Activated naive CD8-positive, alpha-beta T cell treated with anti-CD3 and anti-CD28 coated beads for 36 hours (primary cell): ENCODE measurements at places on chromosomes 12 and 14. TPM values are rescaled to one million over a fixed set of nuclear protein-coding genes. Genes with fewer than 3 reads are reported as not detected.

The ZNF26 gene
- total RNA-seq: 17.4 TPM

DNA sequence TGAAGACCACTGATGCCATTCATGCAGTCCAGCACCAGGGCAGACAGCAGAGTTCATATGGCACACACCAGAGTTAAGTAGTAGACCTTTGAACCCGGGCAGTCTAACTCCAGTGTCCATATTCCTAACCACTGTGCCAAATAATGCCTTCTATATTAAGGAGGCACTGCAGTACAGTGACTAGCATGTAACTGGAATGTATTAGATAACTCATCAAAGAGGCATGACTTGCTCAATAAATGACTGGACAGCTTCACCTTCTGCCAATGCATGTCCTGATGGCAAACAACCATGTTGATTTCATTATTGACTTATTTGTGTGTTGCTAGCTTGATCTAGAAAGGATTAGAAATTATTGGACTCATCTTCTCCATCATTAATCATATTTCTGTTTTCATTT lies 40.2 kb downstream of the DACT1 start:
- DNase-seq: no peak
- H3K27ac ChIP-seq: no peak overlapping the region
- no peak overlapping the region for H3K4me3 ChIP-seq
- no peaks in the 10 kb centered on the region for H3K27me3 ChIP-seq
- H3K4me1 ChIP-seq: no peaks in the 10 kb centered on the region

GRCh38 chr12:56928262-56928661 lies 5.9 kb downstream of the SDR9C7 start:
- DNase-seq: no peak

DNA sequence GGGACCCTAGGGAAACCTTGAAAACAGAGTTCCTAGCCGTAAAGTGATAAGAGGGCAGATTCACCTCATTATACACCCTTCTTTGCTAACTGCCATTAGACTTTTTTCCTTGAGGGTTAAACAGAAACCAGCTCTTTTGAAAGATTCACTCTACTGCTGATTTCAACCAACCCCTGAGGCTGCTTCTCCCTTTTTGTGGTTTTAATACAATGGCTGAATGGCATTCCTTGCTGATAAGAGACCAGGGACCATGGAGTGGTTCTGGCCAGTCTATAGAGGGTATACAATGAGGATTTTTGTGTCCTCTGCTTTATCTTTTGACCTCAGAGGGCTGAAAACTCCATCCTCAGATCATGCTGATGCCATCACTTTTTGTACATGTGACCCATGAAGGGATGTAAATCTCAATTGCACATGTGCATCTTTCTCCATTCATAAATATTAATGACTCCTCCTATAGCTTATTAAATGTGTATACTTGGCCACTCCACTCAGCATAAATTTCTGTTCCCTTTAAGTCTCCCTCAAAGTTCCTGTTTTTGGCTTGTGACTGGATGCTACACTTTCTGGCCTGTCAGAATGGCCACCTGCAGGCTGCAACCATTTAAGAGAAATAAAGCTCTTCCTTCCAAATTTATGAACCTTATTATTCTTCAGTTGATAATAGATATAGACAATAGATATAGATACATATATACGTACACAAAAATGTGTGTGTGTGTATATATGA lies 233.8 kb upstream of the SEL1L start:
- H3K4me3 ChIP-seq: no peak overlapping the region
- no peak for DNase-seq
- no peak overlapping the region for H3K27ac ChIP-seq
- no peaks in the 10 kb centered on the region for H3K36me3 ChIP-seq

DNA sequence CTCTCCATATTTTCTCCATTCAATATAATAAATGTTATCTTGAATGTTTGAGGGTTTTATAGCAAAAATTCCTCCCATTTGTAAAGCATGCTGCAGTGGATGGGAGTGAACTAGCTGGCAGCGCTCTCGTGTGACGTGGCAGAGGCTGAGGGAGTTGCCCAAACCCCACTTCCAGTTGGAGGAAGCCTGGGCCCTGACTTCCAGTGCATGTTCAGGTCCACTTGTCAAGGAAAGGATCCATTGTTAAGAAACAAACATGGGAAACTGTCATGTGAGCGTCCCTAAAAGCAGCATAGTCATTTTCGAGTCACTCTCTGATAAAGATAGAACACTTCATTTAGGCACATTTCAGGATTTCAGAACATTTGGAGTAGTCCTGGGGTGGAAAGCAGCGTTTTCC lies 116.6 kb downstream of the SLC25A47 start:
- H3K36me3 ChIP-seq: no peaks in the 10 kb centered on the region
- H3K27me3 ChIP-seq: no peaks in the 10 kb centered on the region
- no peak for DNase-seq
- H3K4me1 ChIP-seq: peaks cover 34% of the 10 kb centered on the region
- no peak overlapping the region for H3K27ac ChIP-seq
- H3K4me3 ChIP-seq: no peak overlapping the region
